Type B pancreatic cell (in vitro differentiated cells): ENCODE measurements at places on chromosomes 16 and 17. TPM values are rescaled to one million over a fixed set of nuclear protein-coding genes. Genes with fewer than 3 reads are reported as not detected.

PPP1R1B gene
- total RNA-seq = 1.8 and 3.7 TPM in 2 replicates

C16orf96 gene
- 0.14 and 0.43 TPM in 2 replicates for total RNA-seq

NPTX1 gene
- 1.7 and 4.7 TPM in 2 replicates for total RNA-seq

CCL8 gene
- not detected in 2 replicates for total RNA-seq

ITGB4 gene
- total RNA-seq = 26.4 and 57.8 TPM in 2 replicates

QPRT gene
- 92.3 and 129 TPM in 2 replicates for total RNA-seq

CCL17 gene
- total RNA-seq = not detected in 2 replicates

GRCh38 chr17:83132251-83133081 is 53.1 kb downstream of the METRNL start:
- DNase-seq = no peak

DNA sequence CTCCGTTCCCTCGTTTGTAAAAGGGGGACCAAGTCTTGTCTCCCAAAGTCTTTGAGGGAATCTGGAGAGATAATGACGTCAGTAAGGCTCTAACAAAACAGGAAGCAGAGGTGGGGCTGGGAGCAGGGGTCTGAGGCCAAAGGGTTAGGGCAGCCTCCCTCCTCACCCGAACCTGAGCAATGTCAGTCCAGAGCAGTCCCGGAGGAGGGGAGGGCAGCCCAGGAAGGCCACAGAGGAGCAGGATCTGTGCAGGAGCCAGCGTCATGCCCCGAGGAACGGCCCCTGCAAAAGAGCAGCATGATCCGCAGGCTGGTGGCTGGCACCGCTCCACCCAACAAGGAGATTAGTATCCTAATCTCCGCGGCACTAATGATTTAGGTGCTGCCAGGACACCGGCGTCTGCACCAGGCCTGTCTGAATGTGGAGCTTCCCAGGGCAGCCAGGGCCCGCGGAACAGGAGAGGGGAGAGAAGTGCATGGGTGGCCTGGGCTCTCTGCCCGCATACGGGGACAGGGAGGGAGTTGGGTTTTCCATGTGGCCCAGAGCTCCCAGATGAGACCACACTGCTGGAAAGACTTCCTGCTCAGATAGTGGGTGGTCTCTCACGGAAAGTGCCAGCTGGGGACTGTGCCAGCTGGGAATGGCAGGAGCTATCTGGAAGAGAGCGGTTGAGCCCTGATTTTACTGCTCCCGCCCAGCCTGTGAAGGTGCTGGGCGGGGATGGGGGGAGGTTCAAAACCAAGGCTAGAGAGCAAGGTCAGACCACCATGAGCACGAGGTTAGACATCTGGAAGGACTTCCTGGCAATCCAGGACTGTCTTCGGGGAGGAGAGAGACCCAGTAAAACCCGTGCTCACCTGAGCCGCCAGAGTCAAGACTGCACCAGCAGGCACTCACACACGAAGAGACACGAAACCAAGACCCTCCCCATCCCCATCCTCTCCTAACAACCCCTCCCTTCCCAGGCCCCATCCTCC is 11.0 kb upstream of the KRT17 start:
- no peak for DNase-seq

DNA sequence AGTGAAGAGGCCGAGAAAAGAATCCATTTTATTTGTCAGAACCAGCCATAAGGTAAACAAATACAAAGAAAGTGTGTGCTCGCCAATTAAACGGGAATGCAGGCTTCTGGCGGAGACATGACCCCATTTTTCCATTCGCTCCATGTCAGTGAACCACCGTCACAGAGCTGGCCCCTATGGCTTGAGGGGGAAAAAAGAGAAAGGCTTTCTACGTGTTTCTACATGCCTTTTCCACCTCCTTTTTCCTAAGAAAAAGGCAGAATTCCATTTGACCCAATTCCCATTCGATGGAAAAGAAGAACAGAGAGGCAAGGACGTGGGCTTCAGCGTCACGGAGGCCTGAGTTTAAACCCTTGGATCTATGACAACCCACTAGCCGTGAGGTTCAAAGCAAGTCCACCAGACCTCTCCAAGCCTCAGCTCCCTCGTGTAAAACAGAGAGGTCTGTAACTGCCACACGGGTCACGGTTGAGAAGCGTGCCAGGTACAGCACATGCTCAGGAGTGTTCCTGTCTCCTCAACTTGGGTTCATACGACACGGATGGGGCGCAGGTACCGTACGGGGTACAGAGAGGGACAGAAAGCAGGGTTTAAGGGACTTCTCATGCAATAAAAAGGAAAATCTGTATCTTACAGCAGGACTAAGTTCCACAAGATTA is 91.9 kb downstream of the NXN start:
- no peak for DNase-seq

DNA sequence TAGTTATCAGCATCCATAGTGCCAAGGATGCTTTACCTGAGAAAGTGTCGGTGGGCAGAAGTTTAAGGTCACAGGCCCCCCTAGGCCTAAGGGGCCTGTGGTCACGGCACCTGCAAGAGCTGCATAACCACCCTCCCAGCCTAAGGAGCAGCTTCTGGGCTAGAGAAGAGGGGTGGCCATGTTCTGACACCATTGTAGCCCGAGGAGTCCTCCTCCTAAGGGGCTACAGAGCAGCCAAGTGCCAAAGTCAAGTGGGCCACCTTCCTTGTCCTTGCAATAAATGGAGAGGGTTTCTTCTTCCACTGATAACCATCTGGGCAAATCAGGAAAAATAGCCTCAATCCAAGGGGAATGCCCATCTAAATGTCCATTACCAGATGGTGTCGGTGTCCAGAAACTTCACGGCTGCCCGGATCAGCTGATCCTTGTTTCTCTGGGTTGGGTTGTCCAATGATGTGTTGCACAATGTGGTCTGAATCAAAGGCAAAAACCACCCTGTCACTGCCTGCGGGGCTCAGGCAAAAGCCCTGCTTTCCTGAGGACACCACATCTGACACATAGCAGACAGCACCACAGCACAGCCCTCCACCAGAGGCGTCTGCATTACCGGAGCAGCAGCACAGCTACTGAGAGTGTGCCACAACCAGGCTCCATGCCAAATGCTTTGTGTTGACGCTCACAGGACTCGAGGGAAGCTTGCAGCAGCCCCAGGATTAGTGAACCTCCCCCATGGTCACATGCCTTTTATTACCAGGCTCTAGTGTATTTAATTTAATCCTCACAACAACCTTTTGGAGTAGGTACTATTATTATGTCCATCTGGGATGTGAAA is 12.8 kb downstream of the ATPAF2 start:
- no peak for DNase-seq

DNA sequence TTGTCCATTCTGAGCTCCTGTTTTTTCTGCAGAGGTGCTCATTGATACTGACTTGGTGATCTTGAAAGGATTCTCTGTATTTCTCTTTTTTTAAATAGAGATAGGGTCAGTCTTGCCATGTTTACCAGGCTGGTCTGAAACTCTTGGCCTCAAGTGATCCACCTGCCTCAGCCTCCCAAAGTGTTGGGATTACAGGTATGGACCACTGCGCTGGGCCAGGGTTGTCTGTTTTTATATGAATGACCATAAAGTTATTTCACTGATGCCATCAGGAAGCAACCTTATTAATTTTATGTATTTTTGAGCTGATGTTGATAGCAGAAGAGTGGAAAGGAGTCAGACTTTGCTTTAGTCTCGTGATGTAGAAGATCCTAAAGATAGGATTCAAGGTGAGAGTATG is 35.7 kb upstream of the METTL9 start:
- no peak for DNase-seq

DNA sequence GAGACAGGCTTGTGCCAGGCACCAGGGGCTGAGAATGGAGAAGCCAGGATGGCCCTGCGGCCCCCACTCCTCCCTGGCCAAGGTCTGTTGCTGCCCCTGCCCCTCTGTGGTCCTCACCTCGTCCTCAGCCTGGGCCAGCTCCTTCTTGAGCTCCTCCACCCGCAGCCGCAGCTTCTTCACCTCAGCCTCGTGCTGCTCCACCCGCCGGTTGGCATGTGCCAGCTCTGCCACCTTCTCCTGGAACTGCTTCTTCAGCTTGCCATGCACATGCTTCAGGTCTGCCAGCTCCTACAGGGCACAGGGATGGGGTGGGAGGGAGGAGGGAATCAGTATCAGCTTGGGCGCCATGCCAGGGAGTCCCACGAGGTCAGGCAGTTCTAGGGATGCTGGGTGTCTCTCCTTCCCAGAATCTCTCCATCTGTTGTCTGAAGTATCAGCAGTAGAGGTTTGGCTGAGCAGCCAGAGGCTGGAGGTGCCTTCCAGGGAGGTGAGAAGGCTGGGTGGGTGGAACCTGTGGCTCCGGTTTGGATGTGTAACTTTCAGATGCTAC is 20.1 kb downstream of the CCDC102A start:
- no peak for DNase-seq

DNA sequence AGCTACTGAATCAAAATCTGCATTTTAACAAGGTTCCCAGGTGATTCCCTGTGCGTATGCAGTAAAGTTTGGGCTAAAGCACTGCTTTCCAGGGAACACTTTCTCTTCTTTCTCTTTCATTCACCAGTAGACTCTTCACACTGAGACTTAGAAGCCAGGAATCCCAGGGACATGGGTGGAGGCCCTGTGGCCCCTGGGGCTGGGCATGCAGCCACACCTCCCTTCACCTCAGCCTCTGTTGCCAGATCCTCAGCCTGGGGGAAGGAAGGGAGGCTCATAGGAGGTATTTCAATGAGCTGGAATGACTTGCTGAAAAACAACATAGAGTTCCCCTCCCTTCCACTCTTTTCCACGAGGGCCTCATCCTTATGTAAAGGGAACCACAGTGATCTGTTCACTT is 1.2 kb downstream of the G6PC3 start:
- no peak for DNase-seq

DNA sequence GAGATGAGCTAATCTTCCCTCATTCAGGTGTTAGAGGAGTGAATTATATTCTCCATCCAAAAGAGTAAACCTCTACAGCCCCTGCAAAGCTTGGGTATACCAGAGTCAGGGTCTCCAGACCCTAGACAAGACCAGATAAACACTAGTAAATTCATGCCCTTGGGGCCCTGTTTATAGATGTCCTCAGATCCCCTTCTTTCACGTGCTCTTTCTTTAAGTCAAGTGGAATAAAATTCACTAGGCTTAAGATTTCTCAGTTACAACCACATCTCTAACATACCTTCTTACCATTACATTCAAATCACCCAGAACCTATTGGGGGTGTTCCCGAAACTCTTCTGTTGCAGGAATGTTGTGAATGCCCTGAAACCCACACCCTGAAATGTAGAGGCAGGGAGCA is 2.2 kb upstream of the C17orf58 start:
- DNase-seq = no peak

DNA sequence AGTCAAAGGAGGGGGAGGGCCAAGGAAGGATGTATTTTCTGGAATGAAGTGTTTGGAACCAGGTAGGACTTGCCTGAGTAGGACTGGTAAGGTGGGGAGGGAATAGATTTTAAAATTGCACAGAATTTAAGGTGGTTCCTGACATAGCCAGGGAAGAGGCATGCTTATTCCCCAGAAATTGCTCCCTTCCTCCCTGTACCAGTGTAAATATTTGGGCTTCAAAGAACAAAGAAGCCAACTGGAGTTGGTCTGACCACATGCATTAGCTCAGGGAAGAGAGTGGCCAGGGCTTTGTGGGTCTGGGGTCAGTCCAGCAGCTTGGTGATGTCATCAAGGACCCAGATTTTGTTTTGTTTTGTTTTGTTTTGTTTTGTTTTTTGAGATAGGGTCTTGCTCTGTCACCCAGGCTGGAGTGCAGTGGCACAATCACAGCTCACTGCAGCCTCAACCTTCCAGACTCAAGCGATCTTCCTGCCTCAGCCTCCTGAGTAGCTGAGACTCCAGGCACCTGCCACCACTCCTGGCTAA is 9.3 kb upstream of the MRTFB start:
- no peak for DNase-seq

DNA sequence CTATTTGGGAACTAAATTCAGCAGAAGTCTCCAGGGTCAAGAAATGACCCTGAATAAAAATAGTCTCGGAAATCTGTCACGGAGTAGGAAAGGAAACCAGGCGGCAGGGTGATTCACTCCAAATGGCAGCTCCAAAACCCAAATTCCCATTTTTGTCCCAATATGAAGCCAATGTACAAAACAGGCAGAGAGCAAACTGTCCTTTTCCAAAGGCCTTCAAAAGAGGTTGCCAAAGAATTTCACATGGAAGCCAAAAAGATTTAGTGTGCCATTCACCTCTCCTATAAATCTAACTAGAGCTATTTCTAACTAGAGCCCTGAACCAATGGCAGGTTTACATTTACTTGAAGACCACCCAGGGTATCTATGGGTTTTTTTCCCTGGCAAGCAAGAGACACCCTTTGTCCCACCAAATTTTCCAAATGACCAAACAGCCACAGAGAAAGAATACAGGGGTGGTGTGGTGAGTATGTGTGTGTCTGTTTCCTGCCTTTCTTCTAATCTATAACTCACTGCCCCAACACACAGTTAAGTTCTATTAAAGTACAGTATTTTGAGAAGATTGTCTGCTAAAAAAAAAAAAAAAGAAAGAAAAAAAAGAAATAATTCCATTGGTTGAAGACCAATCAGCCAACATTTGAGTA is 6.8 kb downstream of the MYO1D start:
- DNase-seq = no peak

DNA sequence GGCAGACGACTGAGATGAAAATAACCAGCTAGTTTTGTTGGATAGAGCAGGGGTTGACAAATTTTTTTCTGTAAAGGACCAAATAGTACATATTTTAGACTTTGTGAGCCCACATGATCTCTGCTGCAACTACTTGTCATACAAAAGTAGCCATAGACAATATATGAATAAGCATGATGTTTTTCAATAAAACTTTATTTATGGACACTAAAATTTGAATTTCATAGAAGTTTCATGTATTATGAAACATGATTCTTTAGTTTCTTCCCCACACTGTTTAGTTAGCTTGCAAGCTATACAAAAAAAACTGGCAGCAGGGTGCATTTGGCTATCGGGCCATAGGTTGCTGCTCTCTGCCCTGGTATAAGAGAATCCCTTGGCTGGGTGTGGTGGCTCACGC is 56.6 kb downstream of the LYRM1 start:
- DNase-seq = no peak

- no peak for DNase-seq
Observed at GRCh38 chr16:31000671-31001382, 9.6 kb downstream of the STX1B start.

- no peak for DNase-seq
Observed at GRCh38 chr17:51833045-51833444, 325.5 kb downstream of the CA10 start.

DNA sequence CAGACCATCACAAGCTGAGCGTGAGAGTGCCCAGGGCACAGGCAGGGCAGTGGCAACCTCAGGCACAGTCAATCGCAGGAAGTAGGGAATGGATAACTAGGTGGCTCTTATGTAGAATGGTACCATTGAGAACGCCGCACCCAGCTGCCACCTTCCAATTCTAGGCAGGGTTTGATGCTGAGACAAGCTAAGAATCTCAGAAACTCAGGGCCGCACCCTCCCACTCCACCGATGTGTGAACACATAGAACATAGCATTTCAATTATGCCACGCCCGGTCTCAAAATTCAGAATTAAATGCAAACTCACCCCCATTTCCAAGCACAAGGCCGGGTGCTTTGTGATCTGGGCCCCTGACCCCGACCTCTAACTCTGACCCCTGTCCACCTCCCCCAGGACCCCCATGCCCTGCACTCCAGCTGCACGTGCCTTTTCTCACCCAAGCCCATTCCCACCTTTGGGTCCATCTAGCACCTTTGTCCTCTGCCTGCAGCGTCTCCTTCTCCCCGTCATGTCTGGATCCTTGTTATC is 178.4 kb downstream of the C16orf95 start:
- DNase-seq = no peak
